Osteoblast (primary cell): ENCODE measurements at places on chromosomes 4 and X.
A peak's percentile ranks its signal among the peaks of the same experiment; 100 is the strongest.

DNA sequence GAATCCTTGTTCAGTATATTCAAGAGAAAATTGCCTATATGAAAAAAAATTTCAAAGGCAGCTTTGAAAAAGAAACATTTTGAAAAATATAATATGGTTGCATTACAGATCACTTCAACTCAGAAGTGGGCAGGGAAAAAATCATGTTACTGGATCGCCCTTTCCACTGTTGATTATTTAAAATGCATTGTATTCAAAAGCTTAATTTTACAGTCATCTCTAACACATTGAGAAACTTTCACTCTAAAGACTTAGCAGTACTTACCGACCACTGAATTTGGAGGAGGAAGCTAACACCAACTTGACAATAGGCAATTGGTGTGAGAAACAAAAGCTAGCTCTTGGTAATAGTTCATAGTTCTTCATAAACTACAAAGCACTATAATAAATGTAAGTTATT lies 101.9 kb downstream of the CEP135 start:
- DNase-seq = no peak

DNA sequence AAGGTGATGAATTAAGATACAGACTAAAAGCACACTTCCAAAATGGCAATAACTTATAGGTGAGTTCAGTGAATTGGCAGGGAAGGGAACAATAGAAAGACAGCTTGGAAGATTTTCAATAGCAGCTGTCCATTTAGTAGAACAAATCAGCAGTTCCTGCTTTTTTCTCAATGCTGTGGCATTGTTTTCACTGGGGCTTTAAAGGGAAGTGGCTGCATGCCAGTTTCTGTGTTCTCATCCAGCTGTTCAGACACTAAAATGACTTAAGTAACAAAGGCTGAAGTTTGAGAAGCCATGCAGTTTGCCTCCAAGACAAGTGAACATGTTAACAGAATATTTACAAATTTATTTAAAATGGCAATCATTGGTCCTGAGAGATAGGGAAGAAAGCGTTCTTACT lies 291.9 kb downstream of the FAM47A start:
- no peak for DNase-seq

GRCh38 chr4:40622913-40623312 lies 6.8 kb downstream of the RBM47 start:
- DNase-seq = no peak

DNA sequence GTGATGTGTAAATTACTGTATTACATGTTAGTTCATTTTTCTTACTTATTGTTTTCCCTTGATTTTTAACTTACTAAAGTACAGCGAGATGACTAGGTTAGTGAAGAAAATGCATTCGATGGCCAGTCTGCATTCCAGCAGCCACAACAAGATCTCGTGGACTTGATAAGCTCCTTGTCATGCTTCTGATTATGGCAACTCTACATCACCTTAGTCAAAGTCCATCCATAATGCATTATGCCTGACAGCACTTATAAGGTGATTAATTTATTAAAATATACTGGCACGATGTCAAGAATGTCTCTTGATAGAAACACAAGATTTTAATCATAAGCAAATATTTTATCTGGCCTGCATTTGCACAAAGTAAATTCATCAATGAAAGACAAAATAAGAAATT lies 109.9 kb upstream of the NAP1L5 start:
- no peak for DNase-seq

GRCh38 chr4:148200960-148201359 lies 241.3 kb downstream of the NR3C2 start:
- DNase-seq = no peak

- DNase-seq = peak; percentile 99
These were observed 11.2 kb upstream of the BCOR start for GRCh38 chrX:40108959-40109287.

DNA sequence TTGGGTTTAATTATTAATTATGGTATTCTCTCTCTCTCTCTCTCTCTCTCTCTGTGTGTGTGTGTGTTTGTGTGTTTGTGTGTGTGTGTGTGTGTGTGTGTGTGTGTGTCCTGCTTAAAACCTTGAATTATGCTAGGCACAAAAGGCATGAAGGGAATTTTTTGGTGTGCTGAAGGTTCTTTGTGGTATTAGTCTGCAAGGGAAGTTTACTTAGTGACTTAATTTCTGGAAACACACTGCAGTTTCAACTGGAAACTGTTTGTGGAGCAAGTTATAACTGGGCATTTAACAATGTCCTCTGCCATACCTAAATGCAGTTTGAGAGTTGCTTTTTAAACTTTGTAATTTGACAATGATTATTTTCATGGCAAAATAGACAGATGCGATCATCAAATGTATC lies 111.7 kb downstream of the FRMPD4 start:
- no peak for DNase-seq

DNA sequence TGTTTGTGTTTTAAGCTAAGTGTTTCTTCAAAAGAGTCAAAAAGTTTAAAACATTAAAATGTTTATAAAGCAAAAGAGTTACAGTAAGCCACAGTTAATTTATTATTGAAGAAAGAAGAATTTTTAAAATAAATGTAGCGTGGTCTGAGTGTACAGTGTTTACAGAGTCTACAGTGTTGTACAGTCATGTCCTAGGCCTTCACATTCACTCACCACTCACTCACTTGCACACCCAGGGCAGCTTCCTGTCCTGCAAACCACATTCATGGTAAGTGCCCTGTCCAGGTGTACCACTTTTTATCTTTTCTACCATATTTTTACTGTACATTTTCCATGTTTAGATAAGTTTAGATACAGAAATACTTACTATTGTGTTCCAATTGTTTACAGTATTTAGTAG lies 239.7 kb upstream of the AGA start:
- no peak for DNase-seq

DNA sequence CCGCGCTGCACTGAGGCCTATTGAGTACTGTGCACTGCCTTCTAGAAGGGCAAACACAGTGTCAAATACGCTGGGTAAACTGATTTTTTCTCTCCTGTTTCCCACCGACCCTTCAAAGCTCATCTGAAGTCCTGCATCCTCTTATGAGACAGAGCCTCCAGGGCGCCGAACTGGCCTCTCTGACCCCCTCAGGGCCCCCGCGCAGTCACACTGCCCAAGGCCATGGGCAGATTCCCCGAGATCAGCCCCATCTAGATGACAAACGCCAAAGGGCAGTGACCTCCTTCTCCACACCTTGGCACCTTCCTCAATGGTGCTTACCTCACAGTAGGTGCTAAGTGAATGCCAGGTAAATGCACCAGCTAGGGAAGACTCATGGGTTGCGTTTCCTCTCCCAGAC lies 34.4 kb downstream of the CHST7 start:
- DNase-seq = no peak

GRCh38 chrX:65705439-65705838 lies 38.0 kb downstream of the MSN start:
- DNase-seq = no peak

DNA sequence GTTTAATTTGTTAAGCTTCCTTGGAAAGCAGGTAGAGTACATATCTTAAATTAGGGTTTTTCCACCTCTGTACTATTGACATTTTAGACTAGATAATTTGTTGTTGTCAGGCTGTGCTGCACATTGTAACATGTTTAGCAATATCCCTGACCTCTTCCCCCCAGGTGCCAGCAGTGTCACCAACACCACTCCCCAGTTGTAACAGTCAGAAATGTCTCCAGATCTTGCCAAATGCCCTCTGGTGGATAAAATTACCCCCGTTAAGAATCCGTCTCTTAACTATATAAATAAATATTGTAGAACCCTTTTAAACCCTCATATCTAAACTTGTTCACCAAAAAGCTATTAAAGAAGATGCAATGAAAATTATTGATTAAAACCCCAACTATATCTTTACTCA lies 161.5 kb downstream of the ARHGAP6 start:
- no peak for DNase-seq

GRCh38 chr4:109164011-109164410 lies 138.4 kb downstream of the COL25A1 start:
- DNase-seq = peak; percentile 3

- DNase-seq = no peak
These were observed 65.3 kb downstream of the CLNK start for GRCh38 chr4:10619220-10619619.

- no peak for DNase-seq
These were observed 5.6 kb downstream of the PCDH18 start for GRCh38 chr4:137526681-137527080.

- no peak for DNase-seq
These were observed 12.6 kb downstream of the NEIL3 start for GRCh38 chr4:177322266-177322665.

DNA sequence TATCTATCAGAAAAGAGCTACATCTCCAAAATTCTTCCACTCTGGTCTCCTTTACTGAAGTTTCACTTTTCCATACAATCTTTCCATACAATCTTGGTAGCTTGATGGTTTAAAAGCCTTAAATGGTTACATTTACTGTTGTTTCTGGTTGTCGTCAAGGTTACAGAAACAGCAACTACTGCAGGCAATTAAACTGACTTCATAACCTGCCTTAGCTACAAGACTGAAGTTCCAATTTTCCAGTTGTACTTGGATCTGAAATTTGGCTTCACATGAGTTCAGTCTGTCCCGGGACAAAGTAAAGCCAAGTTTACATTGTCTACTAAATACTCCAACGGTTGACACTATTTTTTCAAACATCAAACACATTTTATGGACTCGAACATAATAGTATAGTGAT lies 326.4 kb downstream of the ANKRD50 start:
- no peak for DNase-seq

DNA sequence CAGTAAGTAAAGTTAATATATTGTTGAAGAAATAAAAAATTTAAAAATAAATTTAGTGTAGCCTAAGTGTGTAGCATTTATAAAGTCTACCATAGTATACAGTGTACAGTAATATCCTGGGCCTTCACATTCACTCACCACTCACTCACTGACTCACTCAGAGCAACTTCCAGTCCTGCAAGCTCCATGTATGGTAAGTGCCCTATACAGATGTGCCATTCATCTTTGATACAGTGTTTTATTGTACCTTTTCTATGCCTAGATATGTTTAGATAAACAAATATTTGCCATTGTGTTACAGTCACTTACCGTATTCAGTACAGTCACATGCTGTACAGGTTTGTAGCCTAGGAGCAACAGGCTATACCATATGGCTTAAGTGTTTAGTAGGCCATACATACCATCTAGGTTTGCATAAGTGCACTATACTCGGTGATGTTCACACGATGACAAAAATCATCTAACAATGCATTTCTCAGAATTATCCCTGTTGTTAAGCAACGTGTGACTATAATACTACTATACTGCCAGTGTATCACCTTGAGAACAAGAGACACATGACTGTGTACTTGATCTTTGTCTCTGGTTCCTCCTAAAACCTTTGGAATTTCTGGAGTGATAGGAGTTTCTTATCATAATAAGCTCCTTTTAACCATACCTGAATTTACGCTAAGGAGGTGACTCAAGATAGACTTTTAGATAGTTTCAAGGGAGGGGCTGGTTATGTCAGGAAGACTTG lies 25.8 kb upstream of the SEPTIN11 start:
- DNase-seq = no peak

- no peak for DNase-seq
These were observed 118.8 kb downstream of the CHRNA9 start for GRCh38 chr4:40453912-40454311.

DNA sequence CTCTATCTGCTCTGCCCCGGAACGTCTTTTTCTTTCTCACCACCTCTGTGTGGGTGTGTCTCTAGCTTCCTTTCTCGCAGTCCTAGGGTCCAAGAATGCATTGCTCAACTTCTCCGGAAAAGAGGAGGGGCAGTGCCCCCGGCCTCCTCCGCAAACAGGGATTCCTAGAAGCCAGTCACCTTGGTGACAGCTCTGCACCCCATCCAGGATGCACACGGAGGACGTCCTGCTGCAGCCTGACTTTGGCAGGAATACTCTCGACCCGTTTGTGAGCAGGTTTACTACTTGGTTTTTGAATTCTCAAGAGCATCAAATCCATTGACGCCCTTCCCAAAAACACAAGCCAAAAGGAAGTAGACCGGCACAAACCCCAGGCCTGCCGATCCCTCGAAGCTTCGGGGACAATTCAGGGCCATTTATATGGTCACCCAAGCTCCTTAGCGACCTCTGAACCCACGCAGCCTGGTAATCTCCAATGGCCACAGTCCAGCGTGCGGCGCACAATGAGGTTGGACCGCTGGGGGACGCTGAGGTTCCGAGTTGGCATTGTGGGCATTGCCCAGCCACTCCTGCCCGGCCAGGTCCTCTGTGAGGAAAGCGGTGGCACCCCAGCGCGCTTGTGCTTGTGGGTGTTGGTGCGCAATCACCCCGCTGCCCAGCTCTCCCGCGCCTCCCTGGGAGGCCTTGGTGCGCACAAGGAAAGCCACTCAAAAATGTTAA lies 9.8 kb downstream of the NKX3-2 start:
- peak; percentile 42 for DNase-seq

- DNase-seq = no peak
These were observed 389.6 kb upstream of the IGFBP7 start for GRCh38 chr4:57499786-57500185.

- no peak for DNase-seq
These were observed 449.2 kb downstream of the GRXCR1 start for GRCh38 chr4:43341741-43342140.

GRCh38 chr4:2304877-2305561 lies 43.1 kb upstream of the MXD4 start:
- DNase-seq = no peak

- no peak for DNase-seq
These were observed 51.5 kb upstream of the ARHGAP24 start for GRCh38 chr4:85423431-85423830.
